Astrocyte of the spinal cord (primary cell): ENCODE measurements at places on chromosomes 7 and 10.

- no peak for DNase-seq
Measured at GRCh38 chr7:130272381-130273080, 5.9 kb downstream of the CPA2 start.

- peak; percentile 81 for DNase-seq
Measured at GRCh38 chr7:19558527-19558926, 150.3 kb downstream of the POLR1F start.

GRCh38 chr7:102190776-102191350 lies 95.8 kb upstream of the SH2B2 start:
- no peak for DNase-seq

GRCh38 chr10:11796474-11796873 lies 26.7 kb upstream of the PROSER2 start:
- no peak for DNase-seq

DNA sequence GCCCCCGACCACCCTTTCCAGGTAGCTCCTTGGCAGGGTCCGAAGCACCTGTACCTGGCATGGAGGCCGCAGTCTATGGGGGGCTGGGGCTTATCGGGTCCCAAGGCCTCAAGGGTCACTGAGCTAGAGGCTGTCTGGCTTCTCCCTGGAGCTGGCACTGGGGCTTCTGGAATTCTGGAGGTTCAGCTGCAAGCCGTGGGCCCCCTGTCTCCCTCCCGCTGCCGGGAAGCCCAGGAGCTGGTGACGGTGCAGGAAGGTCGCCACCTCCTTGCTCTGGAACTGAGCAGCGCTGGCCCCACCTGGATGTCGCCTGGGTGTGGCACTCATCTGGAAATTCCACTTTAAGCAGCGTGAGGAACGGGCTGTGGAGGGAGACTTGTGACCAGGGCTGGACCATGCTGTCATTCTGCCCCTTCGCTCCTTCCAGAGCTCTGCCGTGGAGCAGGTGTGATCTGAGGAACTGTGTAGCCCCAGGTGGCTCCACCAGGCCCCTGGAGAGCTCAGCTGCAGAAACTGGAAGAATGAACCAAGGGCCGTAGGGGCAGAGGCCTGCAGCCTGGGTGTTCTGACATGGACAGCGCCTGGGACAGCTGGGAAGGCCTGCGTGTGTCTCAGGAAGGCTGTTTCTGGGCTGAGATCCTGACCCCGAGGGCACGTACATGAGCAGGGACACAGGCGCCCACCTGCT lies 129.7 kb upstream of the PPP2R2D start:
- DNase-seq, result no peak

- DNase-seq, result no peak
Measured at GRCh38 chr10:8233832-8234259, 179.4 kb downstream of the GATA3 start.

DNA sequence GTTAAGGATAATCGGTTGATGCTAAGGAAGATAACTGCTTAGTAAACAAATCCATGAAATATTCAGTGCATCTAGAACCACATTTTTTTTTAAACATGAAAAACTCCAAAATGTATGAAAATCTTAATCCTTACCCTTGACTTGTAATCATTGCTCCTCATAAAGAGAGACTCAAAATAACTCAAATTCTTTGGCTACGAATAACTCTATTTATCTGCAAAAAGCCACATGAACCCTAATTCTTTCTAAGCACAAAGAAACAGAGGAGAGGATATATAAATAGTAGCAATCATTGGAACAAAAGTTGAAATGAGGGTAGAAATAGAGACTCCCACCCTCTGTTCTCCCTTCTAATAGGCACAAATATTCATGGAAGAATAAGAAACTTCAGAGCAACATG lies 40.2 kb downstream of the ANK3 start:
- DNase-seq, result no peak

- DNase-seq, result peak; percentile 13
Measured at GRCh38 chr10:5888351-5888750, 1.3 kb downstream of the ANKRD16 start.

DNA sequence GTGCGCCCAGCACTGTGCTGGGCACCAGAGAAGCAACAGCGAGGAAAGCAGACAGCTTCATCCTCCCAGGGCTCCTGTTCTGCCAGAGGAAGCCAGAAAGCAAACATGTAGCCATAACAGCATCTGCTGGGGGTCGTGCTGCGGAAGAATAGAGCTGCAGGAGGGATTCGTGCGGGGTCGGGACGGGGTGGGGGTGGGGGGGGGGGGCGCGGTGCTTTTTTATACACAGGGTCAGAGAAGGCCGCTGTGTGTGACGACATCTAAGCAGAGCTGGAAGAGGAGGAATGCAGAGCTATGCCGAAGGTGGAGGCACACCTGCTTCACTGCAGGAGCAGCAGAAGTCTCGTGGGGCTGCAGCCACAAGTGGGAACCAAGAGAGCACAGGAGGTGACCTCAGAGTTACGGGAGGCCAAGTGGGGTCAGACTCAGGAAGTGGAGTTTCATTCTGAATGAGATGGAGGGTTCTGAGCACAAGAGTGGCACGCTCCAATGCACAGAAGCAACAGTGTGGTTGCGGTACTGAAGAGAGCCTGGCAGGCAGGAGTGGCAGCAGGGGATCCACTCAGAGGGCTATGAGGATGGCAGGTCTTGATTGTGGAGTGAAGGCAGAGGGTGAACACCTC lies 11.1 kb downstream of the PKD1L1 start:
- DNase-seq, result peak; percentile 43
